Activated CD4-positive, CD25-positive, alpha-beta regulatory T cell treated with anti-CD3 and anti-CD28 coated beads, Interleukin-2, amount 50 U/mL, for 24 hours (primary cell): ENCODE measurements at places on chromosomes 6 and 20.

GRCh38 chr20:54515793-54516628, 40.6 kb downstream of the DOK5 start:
- no peak for ATAC-seq

- ATAC-seq: no peak
These were observed 80.6 kb upstream of the CST7 start for GRCh38 chr20:24868396-24868927.

DNA sequence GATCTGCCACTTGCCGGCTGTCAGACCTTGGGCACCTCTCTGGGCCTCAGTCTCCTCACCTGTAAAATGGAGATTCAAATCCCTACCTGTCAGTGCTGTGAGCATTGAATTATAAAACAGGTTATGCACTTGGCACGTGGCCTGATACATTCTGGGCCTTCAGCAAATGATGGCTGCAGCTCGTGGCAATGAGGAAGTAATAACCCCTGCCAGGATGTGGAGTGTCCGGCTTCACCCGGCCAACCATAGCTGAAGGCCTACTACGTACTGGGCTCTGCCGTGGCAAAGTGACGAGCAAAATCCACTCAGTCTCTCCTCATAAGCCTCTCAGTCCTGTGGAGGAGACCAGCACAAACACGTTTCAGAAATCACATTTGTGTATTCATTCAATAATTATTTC, 10.9 kb upstream of the VSTM2L start:
- no peak for ATAC-seq

DNA sequence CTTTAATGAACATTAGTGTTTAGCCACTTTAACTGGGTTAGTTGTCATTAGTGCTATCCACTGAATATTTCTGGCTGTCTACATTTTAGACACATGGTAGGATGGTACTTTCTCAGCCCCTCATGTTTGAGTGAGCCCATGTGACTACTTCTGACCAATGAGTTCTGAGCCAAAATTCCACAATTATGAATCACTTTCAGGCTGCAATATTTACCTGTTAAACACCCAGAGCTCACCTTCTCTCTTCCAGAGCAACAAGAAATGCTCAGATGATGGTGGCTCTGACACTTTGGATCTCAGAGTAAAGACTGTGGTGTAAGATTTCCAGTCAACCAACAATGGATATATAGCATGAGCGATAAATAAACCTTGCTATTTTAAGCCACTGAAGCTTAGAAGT, 24.8 kb downstream of the SPACA1 start:
- ATAC-seq: no peak

DNA sequence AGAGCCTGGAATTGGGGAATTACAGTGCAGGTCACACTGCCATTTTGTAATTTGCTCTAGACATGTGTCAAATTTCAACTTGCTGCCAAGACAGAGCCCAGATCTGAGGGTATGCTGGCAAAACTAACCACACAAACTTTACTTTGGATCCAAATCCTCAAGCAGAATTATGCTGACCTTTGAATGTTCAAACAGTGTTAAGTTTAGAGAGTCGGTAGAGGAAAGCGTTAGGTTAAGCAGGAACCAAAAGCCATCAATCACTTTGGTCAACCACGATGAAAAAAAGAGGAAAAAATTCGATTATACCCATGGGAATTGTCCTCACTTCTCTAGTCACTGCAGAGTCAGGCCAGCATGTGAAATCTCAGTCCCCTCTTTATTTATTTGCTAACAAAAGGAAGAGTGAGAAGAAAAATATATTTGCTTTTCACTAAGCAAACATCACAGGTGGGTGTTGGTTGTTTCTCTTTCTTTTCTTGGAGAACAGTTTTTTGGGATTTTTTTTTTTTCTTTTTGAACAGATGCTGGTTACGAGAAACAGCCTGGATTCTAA, 105.1 kb upstream of the ADGRF1 start:
- ATAC-seq: no peak

DNA sequence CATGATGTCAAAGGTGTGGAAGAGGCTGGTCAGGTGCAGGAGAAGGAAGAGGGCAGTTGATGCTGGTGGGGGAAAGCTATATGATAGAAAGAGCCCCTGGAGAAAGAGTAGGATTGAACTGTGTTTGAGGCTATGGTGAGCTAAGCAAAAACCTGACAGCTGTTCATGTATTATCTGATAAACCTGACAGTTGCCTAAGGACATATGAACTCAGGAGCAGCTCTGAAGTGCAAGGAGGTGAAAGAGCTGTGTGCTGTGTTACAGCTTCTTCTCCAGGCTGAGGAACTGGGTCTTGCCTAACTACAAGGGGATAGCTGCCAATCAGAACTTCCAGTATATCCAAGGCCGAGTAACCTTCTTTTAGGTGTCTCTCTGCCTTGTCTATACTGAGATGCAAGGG, 81.8 kb downstream of the LCA5 start:
- no peak for ATAC-seq

DNA sequence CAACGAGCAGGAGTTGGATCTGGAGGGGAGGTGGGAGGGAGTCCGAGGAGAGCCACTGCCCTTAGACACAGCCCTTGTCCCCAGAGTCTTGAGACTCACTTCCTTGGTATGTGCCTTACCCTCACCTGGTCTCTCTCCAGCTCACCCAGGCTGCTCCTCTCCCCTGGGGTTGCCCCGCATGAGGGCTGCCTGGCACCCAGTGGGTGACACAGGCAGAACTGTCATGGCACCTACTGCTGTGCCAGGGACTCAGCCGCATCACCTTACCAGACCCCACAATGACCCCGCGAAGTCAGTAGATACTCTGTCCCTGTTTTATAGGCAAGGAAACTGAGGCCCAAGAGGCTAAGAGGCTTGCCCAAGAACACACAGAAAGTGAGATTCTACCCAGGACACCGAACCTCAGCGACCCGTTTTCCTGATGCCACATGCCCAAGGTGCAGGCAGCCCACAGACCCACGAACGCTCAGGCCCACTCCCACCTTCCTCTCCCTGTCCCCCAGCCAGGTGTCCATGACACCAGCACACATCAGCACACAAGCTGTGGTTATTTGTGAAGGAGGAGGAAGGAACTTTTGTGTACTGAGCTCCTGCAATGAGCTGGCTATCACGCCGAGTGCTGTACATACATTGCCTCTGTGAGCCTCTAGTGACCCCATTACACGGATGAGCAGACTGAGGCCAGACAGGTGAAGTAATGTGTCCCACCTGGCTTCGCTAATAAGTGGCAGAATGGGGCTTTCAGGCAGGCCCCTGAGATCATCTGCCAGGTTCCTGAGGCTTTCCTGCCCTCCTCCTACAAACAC, 168.1 kb downstream of the GRM4 start:
- no peak for ATAC-seq

GRCh38 chr6:84774157-84774984, 10.0 kb upstream of the TBX18 start:
- no peak for ATAC-seq

DNA sequence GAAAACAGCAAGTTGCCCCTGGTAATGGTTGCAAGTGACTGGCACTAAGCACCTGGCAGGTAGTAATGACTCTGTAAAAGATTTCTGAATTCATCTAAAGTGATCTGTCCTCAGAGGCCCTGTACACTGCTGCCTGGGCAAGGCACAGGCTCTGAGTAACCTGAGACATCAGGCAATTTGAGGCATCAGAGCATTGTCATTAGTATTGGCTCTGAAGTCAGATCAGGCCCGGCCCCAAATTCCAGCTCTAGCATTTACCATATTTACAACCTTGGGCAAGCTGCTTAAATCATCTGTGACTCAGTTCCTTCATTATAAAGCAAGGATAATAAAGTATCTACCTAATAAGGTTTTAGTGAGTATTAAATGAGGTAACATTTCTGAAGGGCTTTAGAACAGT, 17.3 kb upstream of the TENT5A start:
- no peak for ATAC-seq

- no peak for ATAC-seq
These were observed 706.3 kb downstream of the TFAP2A start for GRCh38 chr6:9708600-9708999.

GRCh38 chr6:67887747-67888545, 747.1 kb upstream of the ADGRB3 start:
- no peak for ATAC-seq

GRCh38 chr6:126302191-126302590, 37.7 kb upstream of the CENPW start:
- ATAC-seq: no peak

DNA sequence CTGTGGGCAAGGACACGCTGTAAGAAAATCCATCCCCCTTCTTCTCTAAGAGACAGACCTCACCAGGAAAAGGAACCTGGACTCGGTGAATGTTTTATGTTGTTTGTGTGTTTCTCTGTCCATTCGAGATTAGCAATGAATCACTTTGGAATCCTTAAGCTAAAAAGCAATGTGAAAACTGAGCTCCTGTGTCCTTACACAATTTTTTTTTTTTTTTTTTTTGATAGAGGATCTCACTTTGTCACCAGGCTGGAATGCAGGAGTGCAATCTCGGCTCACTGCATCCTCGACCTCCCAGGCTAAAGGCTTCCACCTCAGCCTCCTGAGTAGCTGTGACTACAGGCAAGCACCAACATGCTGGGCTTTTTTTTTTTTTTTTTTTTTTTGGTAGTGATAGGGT, 32.1 kb downstream of the BFSP1 start:
- ATAC-seq: no peak

DNA sequence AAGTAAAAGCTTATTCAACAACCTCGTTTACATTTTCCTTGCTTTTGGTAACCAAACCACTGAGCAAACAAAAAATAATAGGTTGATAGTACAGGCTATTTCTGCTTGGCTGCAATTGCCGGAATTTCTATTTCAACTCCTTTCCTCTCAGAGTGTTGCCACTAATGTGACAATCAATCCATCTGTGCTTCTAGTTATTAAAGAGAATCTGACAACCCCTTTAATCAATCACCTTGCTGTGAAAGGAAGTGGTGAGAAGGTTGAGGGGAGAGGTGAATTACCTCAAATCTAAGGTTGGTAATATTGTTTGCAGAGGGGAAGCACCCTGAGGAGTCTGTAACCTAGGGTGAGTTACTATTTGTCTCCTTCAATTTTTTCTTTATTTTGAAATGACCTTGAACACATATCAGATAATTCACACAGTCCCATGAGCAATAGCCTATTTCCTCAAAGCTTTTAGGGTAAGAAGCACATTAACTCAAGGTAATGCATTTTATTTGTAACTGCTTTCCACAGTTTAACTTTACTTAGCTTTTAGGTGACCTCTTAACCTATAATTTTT, 603.4 kb downstream of the MMUT start:
- no peak for ATAC-seq

DNA sequence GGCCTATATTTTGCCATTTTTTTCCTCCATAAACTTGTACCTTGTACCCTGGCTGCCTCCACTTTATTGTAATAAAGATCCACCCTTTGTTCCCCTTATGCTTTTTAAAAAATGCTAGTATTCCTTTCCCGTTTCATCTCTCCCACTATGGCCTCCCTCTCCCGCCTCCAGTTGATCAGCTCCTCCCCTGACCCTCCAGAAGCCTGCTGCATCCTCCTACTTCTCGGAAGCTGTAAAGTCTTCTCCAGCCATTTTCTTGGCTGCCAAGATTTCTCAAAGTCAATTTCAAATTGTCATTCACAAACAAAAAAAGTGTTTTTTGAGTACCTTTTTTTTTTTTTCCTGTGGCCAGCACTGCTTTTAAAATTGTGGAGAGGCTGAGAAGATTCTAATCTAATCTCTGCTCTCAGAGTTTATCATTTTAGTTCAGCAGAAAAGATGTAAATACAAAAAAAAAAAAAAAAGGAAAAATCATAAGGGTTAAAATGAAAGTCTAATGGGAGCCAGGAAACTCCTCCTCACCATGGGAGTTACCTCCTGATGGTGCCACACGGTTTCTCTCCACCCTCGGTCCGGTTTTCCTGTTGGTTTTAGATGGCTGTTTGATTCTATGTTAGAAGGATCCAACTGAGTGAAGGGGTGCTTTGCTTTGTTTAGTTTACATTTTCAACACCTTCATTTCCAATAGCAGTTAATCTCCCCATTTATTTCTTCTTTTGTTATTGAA, 103.0 kb upstream of the KCNK16 start:
- ATAC-seq: no peak

DNA sequence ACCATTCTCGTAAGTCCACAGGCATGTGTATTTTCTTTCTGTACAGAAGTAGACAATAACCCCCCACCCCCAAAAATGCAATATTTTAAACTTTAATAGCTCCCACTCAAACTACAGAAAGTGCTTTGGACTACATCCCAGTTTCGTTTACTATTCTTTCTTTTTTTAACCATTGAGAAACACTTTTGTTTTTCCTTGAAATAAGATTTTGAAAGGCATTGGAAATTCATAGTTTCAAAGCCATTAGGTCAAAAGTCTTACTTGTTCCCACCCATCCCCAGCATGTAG, 140.0 kb downstream of the KIF16B start:
- ATAC-seq: no peak

DNA sequence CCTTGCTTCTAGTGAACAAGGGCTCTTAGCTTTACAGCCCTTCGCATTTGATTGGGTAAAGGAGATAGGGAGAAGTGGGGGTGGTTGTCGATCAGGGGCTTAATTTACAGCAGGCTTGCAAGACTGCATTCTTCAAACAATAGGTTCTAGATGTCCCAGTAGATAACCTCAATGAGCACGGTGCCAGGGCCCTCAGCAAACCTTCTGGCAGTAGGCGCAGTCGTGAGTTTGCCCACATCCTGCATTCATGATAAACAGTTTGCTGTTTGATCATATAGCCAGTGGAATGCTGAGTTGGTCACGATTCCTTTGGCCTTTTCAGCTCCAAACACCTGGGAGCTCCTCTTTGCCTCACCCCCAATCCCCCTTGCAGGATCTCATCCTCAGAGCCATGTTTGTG, 27.5 kb downstream of the SUN5 start:
- ATAC-seq: no peak

DNA sequence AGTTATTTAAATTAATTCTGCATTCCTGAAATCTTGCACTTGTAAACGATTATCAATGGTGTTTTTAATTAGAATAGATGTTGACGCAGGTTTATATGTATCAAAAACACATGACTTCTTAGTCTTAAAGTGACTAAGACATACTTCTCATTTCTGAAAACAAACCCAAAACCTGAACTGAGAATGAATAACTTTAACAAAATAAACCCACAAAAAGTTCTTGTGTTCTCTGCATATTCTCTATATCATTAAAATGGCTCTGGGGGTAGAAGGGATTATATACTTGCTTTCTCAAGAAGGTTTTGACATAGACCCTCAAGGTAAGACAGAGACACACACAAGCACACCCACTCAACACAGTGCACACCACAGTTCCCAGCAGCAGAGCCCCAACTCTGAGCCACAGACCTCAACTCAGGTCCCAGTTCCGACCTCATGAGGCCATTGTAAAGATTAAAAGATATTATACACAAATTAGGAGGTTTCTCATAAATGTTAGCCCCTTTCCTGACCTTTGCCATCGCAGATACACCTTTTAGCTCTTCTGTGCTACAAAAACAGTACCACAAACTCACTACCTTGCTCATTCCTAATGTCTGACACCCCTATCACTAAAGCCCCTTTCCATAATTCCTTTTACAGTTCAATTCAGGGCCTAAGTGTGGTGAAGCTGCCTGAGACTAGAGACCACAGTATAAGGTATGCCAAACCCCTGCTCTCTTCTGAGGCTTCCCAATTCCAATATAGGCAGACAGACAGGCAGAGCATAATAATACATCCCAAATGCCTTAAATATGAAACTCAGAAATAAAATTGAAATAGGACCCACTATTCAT, 267.8 kb downstream of the PTPRK start:
- peak; percentile 64 for ATAC-seq

- ATAC-seq: no peak
These were observed 10.0 kb downstream of the GMPR start for GRCh38 chr6:16248271-16248853.

GRCh38 chr6:129889580-129889979, 28.5 kb upstream of the TMEM244 start:
- ATAC-seq: peak; percentile 85
